Natural killer cell treated with Interleukin-12 subunit alpha and Interleukin-12 subunit beta and Interleukin-15 and Interleukin-18, amount 100 ng/mL, for 72 hours (primary cell): ENCODE measurements at places on chromosomes 7 and 10.

DNA sequence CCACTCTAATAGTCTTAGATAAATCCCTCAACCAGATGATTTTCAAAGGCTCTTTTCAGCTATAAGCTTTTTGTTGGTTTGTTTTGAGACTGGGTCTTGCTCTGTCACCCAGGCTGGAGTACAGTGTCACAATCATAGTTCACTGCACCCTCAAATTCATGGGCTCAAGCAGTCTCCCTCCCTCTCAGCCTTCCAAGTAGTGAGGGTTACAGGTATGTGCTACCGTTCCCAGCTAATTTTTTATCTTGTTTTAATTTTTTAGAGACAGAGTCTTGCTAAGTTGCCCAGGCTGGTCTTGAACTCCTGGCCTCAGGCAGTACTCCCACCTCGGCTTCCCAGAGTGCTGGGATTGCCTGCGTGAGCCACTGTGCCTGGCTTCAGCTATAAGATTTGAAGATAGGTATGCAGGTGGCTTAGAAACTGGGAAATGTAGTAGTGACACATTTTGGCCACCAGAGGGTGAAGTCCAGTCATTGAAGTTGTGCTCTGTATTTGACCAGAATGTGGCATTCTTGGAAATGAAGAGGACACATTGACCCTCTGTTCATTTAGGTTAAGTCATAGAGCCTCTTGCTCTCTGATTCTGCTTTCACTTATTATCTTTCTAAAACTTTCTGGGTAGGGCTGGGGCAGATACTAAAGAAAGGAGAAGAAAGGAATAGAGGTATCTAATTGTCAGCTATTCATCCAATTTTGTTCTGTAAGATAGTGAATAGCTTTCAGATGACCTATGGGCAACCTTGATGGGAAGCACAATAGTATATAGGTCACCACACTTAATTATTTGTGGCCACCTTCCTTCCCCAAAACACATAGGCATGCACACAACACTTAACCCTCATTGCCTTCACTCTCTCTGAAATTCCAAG, 36.0 kb downstream of the R3HCC1L start:
- no peak for DNase-seq

DNA sequence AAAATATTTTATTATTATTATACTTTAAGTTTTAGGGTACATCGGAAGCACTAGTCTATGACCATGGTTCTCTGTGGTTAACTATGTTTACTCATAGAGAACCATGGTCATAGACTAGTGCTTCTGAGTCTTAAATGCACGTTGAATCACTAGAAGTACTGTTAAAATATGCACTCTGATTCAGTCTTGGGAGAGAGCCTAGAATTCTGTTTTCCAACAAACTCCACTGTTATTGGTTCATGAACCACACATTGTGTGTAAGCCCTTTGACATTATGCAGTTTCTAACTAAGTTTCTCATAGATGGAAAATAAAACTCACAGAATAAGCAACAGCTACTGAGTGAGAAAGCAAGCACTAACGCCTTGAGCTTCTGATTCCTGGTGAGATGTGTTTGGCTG, 1120.6 kb downstream of the SORCS1 start:
- no peak for DNase-seq

DNA sequence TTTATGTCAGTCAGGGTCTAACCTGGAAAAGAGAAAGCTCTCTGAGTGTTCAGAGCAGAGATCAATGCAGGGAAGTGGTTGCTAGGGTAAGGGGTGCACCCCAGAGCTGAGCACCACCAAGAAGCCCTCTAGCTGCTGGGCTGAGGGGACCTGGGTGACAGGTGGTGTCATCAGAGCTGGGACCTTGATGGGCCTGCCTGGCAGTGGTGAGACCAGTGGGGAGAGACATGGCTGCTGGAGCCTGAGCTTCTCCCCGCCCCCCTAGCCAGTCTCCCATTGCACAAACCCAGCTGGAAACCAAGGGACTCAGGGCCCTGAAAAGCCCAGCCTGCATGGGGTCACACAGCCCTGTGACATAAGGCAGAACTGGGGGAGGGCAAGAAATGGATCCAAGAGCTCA, 49.1 kb upstream of the OSBPL3 start:
- DNase-seq = no peak

GRCh38 chr7:157375410-157375809, 38.6 kb downstream of the DNAJB6 start:
- no peak for DNase-seq

DNA sequence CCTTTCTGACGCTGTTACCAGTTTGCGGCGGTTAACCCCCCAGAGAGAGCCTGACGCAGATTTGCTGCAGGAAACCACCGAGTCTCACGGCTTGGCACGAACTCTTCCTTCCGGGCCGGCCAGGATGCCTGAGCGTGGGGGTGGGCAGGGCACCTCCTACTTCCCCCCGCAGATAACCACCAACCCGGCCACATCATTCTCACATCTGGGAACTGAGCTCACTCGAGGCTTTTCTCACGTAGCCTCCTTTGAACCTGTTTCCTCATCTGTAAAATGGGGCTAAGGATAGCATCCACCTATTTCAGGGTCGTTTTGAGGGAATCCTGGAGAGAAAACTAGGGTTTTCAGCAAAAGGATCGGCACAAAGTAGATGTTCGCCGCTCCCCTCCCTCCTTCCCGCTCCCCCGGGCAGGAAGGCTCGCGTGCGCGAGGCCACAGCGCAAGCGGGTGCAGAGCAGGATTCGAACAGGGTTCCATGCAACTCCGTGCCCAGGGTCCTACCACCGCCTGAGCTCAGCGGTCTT, 23.6 kb downstream of the DDIT4 start:
- peak; percentile 99 for DNase-seq

DNA sequence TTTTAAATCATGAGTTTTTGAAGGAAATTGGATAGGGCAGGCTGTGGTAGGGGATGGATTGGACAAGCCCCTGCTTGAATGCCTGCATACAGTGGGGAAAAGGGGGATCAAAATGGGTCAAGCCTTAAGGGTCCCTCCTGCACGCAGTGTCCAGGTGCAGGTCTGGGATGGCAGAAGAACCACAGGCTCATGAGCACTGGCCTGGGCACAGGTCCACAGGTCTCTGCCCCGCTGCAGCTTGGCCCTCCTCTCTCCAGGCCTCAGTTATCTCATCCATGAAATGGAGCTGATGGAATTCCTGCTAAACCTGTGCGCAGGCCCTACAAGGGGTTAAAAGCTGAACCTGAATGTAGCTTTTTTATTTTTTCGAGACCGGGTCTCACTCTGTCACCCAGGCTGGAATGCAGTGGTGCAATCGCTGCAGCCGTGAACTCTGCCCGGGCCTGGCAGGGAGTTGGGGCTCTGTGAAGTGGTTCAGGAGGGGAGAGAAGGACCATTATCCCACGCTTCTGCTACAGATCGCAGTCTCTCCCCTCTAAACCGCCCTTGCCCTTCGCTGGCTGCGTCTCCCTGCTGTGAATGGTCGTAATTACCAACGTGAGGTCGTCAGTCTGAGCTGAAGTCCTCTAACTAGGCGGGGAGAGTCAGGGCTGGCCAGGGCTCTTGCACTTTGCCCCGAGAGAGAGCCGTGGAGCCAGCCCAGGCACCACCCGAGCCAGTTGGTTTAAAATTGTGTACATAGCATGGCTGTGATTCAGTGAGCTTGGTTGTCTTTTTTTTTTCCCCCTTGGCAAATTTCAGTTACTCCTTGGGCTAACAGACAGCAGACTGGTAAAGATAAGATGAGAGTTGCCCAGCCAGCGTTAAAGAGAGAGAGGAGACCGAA, 77.5 kb upstream of the GTF2I start:
- no peak for DNase-seq

GRCh38 chr10:13848520-13849445, 262.0 kb downstream of the PRPF18 start:
- no peak for DNase-seq

DNA sequence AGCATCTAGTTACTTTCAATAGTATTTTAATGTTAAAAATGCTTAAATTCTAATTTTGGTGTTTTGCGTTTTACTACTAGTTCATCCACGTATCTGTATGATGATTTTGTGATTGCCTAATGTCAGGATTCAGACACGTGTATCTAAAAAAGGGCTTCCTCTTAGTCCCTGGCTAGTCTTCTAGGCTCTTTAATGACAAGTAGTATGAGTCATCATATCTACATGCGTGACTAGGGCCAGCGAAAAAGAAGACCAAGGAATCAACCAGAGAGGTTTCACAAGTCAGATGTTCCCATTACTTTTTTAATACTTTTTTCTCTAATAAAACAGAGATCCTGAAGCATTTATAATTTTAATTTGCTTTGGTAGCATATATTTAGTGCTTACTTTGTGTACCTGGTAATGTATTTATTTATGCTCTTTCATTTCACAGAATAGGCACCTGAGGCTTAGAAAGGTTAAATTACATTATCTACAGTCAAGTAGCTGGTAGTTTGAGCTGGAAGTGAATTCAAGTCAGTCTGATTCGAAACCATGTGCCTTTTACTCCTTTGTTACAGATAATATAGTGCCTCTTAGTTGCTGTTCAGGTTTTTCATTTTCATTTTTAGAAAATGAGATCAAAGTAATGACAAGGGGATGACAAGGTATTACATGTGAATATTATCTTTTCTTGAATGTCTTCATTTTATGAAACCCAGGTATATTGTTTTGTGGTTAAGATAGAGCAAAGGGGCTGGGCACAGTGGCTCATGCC, 140.3 kb downstream of the FOXP2 start:
- no peak for DNase-seq

GRCh38 chr7:54956865-54957264, 62.0 kb upstream of the EGFR start:
- no peak for DNase-seq

GRCh38 chr7:128022631-128023532, 8.4 kb downstream of the LRRC4 start:
- DNase-seq = no peak

- no peak for DNase-seq
Measured at GRCh38 chr10:95304463-95304862, 13.7 kb upstream of the PDLIM1 start.

GRCh38 chr7:89728481-89728880, 425.8 kb upstream of the STEAP1 start:
- DNase-seq = no peak

DNA sequence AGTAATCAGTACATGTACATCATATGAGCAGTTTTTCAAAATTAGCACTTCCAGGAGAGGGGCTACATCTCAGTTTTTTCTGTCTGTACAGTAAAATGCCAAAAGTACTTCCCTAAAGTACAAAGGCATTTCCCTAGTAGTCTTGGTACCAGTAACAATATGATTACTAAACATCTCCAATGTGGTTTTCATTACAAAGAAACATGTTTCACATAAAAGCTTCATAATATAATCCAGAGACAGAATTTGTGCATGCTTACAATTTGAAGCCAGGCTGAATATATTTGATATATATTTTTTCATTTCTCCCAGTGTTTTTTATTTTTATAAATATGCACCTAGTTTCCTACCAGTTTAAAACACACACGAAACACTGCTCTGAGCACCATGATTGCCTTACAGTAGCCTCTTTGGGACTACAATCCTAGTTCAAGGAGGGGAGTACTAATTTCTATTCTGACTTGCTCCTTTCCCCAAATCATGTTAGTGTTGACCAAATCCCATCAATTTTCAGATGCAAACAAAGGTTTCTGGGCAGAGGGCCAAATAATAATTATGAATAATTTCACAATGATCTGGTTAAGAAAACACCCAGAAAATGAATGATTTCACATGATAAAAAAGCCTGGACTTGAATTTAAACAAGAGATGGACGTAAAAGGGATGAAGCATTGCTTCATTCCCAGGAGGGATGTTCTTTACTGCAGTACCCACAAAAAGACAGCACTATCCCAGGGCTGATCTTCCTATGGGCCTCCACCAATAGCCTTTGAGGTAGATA, 201.3 kb downstream of the SLC25A13 start:
- no peak for DNase-seq

- no peak for DNase-seq
Measured at GRCh38 chr7:81206217-81206616, 287.4 kb upstream of the SEMA3C start.

DNA sequence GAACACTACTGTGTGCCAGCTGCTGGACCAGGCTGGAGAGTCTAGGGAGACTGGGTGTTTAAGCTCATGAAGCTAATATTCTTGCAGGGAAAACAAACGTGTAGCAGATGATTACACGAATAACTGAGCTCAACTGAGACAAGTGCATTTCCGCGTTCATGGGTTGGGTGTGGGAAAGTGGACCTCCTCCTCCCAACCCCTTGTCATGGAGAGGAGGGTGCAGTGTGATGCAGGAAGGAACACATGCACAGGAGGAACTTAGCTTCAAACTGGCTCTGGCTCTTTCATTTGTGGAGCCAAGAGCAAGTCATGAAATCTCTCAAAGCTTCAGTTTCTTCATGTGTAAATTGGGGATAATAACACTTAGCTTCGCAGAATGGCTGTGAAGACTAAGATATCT, 204.3 kb downstream of the ARHGAP12 start:
- DNase-seq = no peak

DNA sequence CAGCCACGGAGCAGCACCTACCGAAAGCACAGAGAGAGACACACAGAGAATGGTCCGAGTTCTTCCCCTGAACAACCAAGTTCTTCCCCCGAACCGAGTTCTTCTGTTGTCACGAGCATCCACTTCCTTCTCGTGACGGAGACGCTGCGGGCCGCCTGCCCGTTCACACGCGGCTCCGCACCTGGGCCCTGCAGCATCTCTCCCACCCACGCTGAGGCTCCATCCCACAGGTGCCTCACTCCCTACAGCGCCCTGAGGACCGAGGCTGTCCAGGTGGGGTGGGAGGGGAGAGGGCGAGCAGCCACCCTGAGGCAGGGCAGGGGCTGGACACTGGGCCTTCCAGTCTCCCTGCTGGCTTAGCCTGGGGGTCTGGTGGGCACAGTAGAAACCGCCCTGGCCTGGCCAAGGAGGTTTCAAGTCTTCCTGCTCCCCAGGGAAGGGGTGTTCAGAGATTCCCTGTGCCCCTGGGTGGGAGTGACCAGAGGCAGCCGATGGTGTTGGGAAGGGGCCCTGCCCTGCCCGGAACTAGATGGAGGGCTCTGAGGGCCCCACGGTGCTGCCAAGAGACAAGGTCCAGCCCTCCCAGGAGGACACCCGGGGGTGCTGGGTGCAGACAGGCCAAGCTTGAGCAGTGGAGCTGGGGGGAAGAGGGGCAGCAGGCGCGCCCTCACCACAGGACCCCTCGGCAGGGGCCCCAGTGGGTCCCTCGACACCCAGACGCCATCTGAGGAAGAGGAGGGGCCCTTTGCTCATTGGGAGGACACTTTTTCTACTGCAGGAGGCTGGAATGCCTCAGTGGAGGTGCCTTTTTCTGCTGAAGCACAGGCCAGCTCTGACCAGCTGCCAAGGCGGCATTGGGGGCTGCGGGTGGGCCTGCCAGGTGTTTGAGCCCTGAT, 5.2 kb upstream of the NKX6-2 start:
- DNase-seq = no peak

GRCh38 chr10:62769574-62770242, 34.8 kb upstream of the ADO start:
- no peak for DNase-seq

- DNase-seq = no peak
Measured at GRCh38 chr7:146375170-146375569, 258.6 kb downstream of the CNTNAP2 start.

- DNase-seq = no peak
Measured at GRCh38 chr7:995571-995970, 12.6 kb downstream of the CYP2W1 start.

- no peak for DNase-seq
Measured at GRCh38 chr7:118286131-118286530, 61.6 kb downstream of the ANKRD7 start.
